Iris pigment epithelial cell (primary cell): ENCODE measurements at places on chromosomes 1 and 21.

DNA sequence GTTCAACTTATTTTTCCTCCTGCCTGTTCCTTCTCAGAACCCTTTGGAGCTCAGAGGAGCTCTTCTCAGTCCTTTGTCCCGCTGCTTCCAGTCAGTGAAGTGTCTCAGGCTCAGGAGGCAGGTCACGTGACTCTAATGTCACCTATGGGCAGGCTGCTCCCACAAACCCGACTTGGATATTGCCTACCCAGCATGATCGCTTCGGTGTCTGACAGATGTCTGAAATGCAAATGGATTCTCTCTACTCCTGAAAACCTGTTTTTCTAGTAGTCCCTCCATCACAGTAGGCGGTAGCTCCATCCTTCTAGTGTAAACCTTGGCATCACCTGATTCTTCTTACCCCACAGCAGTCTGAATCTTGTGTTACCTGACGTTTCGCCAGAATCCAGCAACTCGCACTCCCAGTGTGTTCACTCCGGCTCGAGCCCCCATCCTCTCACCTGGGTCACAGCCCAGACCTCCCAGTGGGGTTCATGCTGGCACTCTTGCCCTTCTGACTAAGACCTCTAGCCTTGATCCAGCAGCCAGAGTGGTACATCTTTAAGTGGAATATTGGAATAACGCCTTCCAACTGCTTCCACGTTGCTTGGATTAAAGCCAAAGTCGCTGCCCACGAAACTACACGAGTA is 5.4 kb downstream of the PADI6 start:
- DNase-seq, result no peak

DNA sequence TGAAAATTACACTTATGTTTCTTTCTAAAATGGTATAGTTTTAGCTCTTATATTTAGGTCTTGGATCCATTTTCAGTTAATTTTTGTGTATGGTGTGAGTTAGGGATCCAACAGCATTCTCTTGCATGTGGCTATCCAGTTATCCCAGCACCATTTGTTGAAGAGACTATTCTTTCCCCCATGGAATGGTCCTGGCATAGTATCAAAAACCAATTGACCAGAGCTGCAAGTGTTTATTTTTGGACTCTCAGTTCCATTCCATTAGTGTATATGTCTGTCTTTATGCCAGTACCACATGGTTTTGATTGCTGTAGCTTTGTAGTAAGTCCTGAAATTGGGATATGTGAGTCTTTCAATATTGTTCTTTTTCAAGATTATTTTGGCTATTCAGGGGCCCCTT is 14.3 kb downstream of the TTLL10 start:
- DNase-seq, result no peak

DNA sequence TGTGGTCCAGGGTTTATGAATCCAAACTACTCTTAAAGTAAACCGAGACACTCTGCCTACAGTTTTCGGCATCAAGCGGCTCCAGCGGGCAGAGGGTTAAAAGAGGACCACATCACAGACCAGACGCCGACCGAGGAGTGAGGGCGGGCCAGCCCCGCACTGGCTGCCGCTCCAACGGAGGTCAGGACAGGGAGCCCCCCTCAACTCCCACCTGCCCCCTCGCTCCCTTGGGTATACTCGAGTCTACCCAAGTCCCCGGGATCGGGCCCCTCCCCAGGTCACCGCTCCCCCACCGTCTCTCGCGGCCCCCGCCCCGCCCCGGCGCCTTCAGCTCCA is 312 bp downstream of the ARNT start:
- peak; percentile 67 for DNase-seq

- no peak for DNase-seq
Observed at GRCh38 chr1:228020686-228021354, 14.0 kb downstream of the WNT3A start.

DNA sequence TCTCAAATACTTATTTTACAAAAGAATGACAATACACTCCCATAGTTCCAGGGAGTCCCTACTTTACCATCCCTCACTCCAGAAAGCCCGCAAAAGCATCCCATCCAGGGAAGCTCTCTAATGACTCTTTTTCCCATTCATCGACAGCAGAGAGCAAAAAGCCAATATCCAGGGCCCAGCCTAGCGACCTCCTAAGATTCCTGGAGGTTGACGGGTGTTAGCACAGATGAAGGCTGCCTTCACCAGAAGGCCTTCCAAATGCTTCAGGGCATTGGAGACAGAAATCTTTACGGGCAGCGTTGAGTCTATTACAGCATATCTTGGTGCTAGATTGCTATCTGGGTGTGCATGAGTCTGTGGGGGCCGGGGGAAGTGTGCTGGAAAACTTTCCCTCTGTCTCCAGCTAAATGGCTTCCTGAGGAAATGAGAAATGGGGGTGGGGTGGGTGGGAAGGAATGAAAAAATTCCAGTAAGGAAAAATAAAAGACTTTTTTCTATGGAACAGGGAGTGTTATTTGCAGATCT is 136.6 kb downstream of the PROX1 start:
- DNase-seq, result no peak

DNA sequence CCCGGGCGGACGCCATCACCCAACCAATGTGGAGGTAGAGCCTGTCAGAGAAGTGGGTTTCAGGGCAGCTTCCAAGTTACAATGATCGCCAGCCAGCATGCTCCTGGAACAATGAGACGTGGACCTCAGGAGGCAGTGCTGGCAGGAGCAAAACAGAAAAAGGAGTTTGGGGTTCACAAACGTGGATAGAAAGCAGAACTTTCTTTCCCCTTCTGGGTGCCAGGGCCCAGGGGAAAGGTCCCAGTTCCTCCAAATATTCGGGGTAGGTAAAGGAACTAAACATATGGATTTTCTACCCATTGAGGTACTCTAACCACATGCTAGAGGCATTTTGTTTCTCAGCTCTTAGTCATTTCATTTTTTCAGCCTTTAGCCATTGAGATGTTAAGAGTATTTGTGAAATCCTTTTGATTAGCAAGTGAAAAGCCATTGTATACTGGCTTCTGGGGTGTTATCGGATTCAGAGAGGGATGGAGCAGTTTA is 488.4 kb upstream of the ADGRL2 start:
- DNase-seq, result no peak

DNA sequence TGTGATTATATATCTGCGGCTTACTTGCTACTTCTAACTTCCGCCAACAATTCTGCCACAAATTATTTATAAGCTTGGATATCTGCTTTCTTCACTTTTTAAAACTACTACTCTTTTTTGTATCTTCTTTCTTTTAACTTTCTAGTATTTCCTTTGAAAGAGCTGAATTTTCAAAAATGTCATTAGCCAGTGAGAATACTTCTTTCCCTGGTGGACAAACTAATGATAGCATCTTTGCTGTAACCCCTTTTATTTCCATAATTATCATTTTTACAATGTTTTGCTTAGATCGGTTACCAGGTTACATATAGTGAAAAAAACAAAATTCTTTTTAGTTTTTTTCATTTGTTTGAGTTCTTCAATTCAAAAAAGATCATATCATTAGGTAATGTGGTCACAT is 355.9 kb upstream of the ADGRL4 start:
- no peak for DNase-seq

- no peak for DNase-seq
Observed at GRCh38 chr1:65090406-65090805, 57.6 kb upstream of the AK4 start.
